ENCODE measurements at places on chromosomes 3 and 15. TPM values are rescaled to one million over a fixed set of nuclear protein-coding genes. Genes with fewer than 3 reads are reported as not detected.

USP19 gene
- total RNA-seq: 68.2 TPM

DLL4 gene
- total RNA-seq: 0.38 TPM

AMIGO3 gene
- total RNA-seq: not detected

DNA sequence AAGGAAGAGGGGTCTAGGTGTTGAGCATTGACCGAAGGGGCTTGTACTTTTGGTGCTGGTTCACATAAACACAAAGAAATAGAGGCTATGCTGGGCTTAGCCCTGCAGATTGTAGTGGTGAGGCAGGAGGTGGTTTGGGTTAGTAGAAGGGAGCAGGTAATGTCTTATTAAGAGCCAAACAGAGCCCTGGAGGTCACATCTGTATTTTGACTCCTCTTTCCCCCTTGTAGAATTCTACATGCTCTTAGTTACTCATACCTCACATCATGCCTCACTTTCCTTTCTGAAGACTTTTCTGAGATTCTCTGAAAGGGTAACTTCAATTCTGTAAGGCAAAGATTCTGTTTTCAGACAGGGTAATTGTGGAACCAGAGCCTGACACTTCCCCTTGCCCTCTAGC, 16.1 kb upstream of the ZNF80 start:
- DNase-seq: no peak

- no peak for DNase-seq
Measured at GRCh38 chr15:53511175-53511574, 248.3 kb downstream of the WDR72 start.

GRCh38 chr15:76169018-76169417, 109.2 kb downstream of the TMEM266 start:
- DNase-seq: no peak

- no peak for DNase-seq
Measured at GRCh38 chr3:127867986-127868385, 45.7 kb upstream of the MGLL start.

DNA sequence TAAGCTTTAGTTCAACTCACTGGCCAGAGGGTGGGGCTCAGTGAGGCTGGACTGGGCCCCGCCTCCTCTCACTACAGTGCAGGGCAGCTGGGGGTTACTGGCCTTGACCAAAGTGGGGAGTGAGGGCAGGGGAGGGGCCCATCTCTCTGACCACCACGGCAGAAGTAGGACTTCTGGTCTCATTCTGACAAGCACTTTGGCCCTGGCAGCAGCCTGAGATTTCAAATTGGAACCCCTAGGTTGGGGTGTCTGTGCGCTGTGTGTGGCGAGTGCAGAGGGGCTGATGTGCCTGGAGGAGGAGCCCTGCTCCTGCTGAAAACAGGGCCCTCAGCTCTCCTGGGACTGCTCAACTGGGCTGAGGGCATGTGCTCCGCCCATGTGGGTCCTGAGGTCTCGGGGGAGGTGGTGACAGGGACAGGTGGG, 60.3 kb upstream of the RPL32 start:
- DNase-seq: no peak

DNA sequence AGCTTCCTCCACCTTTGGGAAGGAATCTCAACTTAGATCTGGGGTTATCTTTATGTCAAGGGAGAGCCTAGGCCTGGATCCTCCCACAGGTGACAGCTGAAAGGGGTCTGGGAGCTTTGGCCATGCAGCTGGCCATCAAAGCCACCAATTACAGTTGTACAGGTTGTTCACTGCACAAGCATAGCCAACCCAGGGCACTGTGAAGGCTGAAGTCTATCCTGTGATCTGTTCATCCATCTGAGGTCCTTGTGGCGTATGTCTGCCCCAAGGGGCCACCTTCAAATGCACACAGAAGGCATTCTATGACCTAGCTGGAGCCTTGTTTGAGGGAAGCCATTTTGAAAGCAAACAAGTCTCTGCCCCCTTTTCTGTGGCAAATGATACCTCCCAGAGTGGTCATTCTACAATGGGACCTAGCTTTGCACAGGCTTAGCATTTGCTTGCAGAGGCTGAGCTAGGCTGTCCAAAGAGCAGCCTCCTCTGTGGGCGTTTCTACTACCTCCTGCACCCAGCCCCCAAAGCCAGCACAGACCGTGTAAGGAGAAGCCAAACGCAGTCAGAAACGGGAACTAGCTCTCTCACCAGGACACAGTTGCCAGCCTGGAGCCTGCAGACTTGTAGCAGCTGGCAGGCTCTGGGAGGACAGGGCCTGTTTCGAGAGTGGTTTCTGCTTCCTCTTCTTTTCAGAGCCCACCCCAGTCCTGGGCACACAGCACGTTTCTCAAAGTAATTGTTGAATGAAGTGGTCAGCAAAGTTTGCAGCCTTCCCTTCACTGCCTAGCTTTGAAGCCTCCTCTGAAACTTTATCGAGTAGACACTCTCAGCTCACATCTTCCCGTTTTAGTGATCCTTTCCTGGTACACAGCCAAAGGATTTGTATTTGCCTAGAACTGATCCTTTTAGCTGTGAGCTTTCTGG, 157.3 kb upstream of the SMAD3 start:
- no peak for DNase-seq

GRCh38 chr3:39118079-39118478, 10.6 kb downstream of the TTC21A start:
- no peak for DNase-seq
